ENCODE measurements at places on chromosomes 1 and 21.

- no peak for DNase-seq
Observed at GRCh38 chr1:92430030-92430429, 56.7 kb downstream of the GFI1 start.

DNA sequence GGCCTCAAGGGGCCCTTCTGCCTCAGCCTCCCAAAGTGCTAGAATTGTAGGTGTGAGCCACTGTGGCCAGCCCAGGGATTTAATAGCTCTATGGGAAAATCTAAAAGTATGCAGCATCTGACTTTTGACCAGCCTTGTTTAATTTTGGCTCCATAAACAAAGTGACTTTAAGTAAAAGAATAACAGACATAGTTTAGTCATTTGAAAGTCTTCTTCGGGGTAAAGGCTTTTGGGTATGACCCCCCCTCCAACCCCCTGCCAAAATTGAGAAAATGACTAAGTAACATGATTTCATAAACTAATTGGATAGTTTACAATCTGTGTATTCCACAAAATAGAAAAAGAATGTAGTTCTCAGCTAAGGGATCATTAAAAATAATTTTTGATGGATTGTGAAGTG lies 17.0 kb downstream of the GPBP1L1 start:
- DNase-seq: no peak

DNA sequence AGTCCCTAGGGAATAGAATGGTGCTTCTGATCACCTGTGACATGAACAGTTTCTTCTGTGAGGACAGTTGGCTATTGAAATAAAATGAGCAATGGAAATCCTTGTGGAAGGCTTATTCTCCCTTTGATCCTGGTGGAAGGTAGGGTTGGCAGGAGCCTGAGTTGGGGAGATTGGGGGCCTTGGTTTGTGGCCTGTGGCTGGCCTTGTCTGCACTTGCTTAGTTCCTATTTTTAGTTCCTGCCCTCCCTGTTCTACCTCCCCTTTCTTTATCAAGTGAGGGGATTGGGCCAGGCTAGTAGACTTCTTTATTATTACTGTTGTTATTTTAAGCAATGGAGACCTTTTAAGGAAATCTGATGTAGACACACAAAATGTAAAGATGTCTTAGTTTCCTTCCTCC lies 8.2 kb downstream of the DMRTB1 start:
- DNase-seq: no peak

- no peak for DNase-seq
Observed at GRCh38 chr1:234545517-234546386, 64.2 kb downstream of the IRF2BP2 start.

- no peak for DNase-seq
Observed at GRCh38 chr1:78447086-78447485, 43.7 kb upstream of the PTGFR start.

Data from A549 (cell line).